ENCODE measurements at places on chromosomes 5 and 9. TPM values are rescaled to one million over a fixed set of nuclear protein-coding genes. Genes with fewer than 3 reads are reported as not detected.
A peak's percentile ranks its signal among the peaks of the same experiment; 100 is the strongest.

TRMO gene
- 8.6 TPM for total RNA-seq

LAMC3 gene
- total RNA-seq = 21.9 TPM

DNA sequence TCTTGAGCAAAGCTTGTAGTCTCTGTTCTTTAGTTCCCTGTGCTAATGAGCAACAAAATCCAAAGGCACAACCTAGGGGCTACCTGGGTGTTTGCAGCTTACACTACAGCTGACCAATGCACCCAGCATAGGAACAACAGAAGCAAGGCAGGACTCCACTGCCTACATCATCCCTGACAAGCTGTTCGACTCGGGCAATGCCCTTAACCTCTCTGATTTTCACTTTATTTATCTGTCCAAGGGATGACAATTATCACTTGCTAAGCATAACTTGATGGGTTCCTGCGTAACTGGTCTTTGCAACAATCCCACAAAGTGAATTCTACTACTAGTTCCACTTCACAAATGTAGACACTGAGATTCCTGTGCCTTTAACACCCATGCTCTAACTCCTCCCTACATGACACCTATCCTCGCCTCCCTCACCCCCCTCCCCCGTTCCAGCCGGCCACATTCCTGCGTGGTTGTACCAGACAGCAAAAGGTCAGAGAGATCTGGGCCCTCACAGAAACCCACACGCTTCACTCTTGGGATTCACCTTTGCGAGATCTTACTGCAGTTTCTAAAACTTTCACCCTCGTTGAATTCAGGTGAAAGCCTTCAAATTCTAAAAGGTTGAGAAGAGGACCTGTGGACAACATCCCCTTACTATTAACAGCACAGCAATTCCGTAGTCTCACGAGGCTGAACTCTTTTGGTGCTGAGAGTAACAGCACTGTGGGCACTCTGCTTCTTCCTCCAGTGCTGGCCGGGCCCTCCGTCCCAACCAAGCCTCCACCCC is 995 bp downstream of the IPPK start:
- H3K4me3 ChIP-seq = peak overlapping the region; percentile 97
- no peaks in the 10 kb centered on the region for H3K36me3 ChIP-seq
- DNase-seq = peak; percentile 25
- H3K4me1 ChIP-seq = peaks cover 14% of the 10 kb centered on the region
- no peak overlapping the region for H3K27ac ChIP-seq

GRCh38 chr5:61964201-61964600 is 341.8 kb upstream of the KIF2A start:
- no peak overlapping the region for H3K27ac ChIP-seq
- DNase-seq = no peak
- H3K27me3 ChIP-seq = no peaks in the 10 kb centered on the region
- H3K4me3 ChIP-seq = no peak overlapping the region
- H3K36me3 ChIP-seq = no peaks in the 10 kb centered on the region
- H3K4me1 ChIP-seq = no peaks in the 10 kb centered on the region

DNA sequence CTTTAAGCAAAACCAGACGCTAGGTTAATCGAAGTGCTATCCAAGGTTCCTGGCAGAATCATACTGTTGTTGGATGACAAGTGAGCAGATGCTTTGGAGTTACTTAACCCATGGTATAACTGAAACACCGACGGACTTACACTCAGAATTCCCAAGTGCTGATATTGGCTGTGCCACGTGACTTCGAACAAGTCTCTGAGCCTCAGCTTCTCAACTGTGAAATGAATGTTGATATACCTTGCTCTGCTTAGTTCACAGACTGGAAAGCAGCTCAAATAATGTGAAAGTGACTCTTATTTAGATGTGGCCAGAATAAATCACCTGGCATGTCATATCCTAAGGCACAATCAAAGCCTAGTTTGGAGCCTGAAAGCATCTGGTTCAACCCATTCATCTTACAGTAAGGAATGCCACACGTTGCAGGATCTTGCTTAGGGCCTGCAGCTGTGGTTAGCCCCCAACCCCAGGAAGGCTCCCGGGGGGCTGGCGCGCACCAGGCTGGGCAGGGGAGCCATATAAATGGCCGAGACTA is 759 bp downstream of the GEMIN5 start:
- no peaks in the 10 kb centered on the region for H3K27me3 ChIP-seq
- no peak for DNase-seq
- no peak overlapping the region for H3K27ac ChIP-seq
- no peaks in the 10 kb centered on the region for H3K4me1 ChIP-seq
- peaks cover 23% of the 10 kb centered on the region for H3K36me3 ChIP-seq
- H3K4me3 ChIP-seq = peak overlapping the region; percentile 90

F2R gene
- total RNA-seq = 14.8 TPM

DNA sequence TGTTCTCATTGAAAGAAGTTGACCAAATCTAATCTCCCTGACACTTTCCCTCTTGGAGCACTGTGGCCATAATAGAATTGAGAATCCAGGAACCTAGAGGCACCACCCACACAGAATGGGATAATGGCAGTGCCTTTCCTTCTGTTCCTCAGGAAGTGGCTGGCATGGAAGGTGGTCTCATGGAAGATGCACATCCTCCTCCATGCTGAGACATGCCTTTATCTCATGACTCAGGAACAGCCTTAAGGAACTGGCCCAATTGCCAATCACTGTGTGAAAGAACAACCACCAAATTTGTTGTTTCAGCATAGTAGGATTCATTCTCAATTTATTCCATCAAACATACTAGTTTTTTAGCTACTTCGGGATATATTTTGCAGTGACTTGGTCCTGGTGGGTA is 137.5 kb upstream of the RASGRF2 start:
- H3K36me3 ChIP-seq = peaks cover 29% of the 10 kb centered on the region
- no peaks in the 10 kb centered on the region for H3K4me1 ChIP-seq
- no peak overlapping the region for H3K27ac ChIP-seq

- H3K27me3 ChIP-seq = no peaks in the 10 kb centered on the region
- H3K4me3 ChIP-seq = no peak overlapping the region
- no peak overlapping the region for H3K27ac ChIP-seq
Observed at GRCh38 chr5:134255418-134256150, 29.7 kb upstream of the PPP2CA start.

GRCh38 chr9:389159-389558 is 174.5 kb downstream of the DOCK8 start:
- H3K4me3 ChIP-seq = no peak overlapping the region
- H3K36me3 ChIP-seq = no peaks in the 10 kb centered on the region
- H3K4me1 ChIP-seq = no peaks in the 10 kb centered on the region
- no peak for DNase-seq

REEP2 gene
- total RNA-seq = 49.0 TPM

ENTPD2 gene
- total RNA-seq = 5.1 TPM

MEIKIN gene
- not detected for total RNA-seq

PCDHB9 gene
- total RNA-seq = 2.6 TPM

CORO2A gene
- 15.8 TPM for total RNA-seq

GRCh38 chr5:174622067-174622466 is 102.3 kb upstream of the MSX2 start:
- H3K27ac ChIP-seq = no peak overlapping the region
- peaks cover 7% of the 10 kb centered on the region for H3K4me1 ChIP-seq
- DNase-seq = no peak
- H3K27me3 ChIP-seq = no peaks in the 10 kb centered on the region
- H3K36me3 ChIP-seq = no peaks in the 10 kb centered on the region

DNA sequence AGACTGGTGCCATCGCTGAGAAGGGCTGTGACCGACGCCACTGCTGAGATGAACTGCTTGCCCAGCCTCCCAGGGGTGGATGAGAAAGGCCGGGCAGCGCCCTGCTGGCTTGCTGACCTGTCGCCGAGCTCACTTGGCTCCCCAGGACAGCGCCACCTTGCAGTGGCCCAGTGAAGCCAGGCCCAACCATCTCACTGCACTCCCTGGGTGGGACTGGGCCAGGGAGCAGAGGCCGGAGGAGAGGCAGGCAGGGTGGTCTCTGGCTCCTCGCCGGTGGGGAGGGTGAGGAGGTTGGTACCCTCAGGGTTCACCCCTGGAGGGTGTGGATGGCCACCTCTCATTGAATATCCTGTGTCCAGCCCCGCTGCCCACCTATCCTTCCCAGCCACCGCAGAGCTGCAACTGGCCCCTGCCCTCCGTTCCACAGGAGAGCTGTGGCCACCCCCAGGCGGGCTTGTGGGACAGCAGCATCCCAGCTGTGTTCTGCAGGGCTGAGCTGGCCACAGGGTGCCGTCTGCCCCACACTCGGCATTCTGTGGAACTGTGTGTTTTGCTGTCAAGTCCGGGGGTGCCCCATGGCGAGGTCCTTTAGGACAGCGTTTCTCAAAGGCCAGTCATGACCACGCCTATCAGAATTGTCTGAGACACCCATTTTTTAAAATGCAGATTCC is 41.0 kb upstream of the FCN2 start:
- H3K4me3 ChIP-seq = no peak overlapping the region
- H3K4me1 ChIP-seq = no peaks in the 10 kb centered on the region
- no peak overlapping the region for H3K27ac ChIP-seq
- H3K27me3 ChIP-seq = no peaks in the 10 kb centered on the region

FOXD4 gene
- 0.22 TPM for total RNA-seq

PAEP gene
- not detected for total RNA-seq

DNA sequence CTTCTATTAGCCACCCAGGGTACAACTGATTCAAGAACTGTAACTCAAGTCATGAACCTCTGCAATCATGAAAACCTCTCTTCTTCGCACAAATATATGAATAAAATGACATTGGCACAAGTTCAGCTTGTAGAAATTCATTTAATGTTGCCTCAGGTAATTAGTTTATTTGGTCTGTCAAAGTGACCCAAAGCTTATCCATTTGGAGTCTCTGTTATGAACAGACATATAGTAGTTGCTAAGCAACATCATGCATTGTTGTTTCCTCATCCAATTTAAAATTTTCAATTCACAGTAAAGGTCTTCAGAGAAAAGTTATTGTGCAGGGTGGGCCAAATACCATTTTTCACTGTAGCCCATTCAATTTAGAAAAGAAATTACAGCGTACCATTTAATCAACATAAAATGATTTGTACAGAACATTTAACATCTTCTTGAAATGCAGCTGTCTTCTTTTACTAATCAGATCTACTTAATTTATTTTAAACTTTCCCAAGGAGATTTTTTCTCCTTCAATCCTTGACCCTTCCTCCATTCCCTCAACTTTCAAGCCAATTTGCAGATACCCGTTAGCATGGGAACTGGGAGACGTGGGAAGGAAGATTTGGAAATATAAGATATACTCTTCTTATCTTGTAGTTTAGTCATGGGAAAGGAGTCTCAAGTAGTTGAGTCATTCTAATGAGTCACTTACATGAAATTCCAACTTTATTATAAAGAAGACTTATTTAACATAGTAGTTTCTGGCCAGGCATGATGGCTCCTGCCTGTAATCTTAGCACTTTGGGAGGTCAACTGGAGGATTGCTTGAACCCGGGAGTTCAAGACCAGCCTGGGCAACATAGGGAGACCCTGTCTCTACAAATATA is 231.3 kb downstream of the ATPSCKMT start:
- no peaks in the 10 kb centered on the region for H3K36me3 ChIP-seq
- no peak overlapping the region for H3K27ac ChIP-seq
- no peaks in the 10 kb centered on the region for H3K27me3 ChIP-seq
- no peaks in the 10 kb centered on the region for H3K4me1 ChIP-seq

TAL2 gene
- 1.1 TPM for total RNA-seq

DNA sequence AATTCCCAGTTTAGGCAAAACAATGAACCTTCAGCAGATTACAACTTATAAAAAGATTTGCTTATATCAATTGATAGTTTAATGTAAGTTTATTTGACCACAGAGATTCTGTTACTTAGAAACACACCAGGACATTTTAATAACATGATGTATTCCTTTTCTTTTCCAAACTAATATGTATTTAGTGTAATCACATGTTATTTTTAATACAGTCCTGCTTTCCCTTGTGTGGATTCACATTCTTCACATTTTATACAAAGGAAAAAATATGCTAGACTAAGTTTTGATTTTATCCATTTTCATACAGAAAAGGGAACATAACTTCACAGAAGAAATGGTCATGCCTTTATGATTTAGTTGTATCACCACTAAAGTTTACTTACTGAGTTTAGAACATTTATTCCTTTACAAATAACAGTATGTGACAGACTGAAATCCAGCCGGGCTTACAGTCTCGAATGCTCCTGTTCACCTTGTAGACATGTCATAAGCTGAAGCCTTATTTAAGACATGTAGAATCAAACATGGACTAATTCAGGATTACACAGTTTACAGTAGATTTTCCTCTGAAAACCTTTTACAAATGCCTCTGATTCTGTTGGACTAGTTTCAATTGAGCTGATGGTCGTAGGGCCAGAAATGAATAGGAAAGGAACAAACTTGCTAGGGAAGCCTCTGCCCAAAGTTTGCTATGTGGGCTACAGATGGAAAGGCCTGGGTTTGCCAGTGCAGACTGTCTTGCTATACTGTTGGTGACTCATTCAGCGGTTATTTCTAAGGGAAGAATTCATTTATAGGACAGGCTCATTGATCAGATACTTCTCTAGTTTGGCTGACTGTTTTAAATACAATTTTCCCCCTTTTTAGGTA is 6.6 kb upstream of the ASPN start:
- no peaks in the 10 kb centered on the region for H3K4me1 ChIP-seq
- no peak overlapping the region for H3K4me3 ChIP-seq
- no peaks in the 10 kb centered on the region for H3K36me3 ChIP-seq
- H3K27me3 ChIP-seq = no peaks in the 10 kb centered on the region

DNA sequence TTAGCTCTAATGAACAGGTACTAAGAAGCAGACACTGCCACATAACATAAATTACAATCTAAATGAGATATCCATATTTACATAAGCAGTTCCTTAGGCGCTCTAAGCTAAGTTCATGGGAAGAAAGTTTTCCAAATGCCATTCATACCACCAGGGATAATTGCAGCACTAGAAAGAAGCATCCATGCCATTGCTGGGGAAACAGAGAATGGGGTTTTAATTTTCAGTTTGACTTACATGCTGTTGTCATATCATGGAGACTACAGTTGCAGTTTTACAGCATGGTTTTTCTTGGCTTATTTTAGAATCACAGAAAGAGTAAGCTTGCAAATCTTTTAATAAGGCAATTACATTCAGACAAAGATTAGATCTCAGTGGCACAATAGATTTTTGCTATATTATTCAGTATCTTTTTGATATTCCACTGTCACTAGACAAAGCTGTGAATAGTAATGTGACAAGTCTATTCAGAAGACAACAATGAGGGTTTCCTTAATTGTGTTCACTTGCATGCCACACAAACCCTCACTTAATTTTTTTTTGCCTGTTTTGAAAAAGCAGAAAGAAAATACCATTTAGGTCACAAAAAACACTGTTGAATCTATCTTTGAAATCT is 108.4 kb upstream of the ELAVL2 start:
- no peak overlapping the region for H3K27ac ChIP-seq
- H3K36me3 ChIP-seq = no peaks in the 10 kb centered on the region
- no peak for DNase-seq
- no peak overlapping the region for H3K4me3 ChIP-seq

TMEM174 gene
- total RNA-seq = not detected

DNA sequence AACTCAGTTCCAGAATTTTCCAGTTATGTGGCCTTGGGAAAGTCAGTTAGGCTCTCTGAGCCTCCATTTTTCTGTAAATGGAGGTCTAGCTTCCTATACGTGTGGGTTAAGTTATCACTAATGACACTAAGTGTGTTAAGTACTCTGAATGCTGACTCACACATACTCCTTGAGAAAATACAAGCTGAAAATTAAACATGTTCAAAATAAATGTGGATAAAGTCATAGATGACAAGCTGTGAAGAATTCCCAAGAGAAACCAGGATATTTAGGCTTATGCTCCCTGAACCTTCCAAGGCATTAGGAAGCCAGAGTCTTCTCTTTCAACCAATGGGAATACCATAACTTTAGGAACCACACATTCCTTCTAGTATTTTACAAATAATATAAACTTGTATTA is 58.1 kb downstream of the ABCA1 start:
- H3K27me3 ChIP-seq = no peaks in the 10 kb centered on the region
- no peaks in the 10 kb centered on the region for H3K4me1 ChIP-seq
- H3K27ac ChIP-seq = no peak overlapping the region
- H3K4me3 ChIP-seq = no peak overlapping the region
- H3K36me3 ChIP-seq = peaks cover 17% of the 10 kb centered on the region
- DNase-seq = no peak

Data from H9 (cell line).